ENCODE measurements at places on chromosomes 6 and 20.

- DNase-seq, result no peak
These were observed 27.0 kb upstream of the MLIP start for GRCh38 chr6:54084231-54084630.

DNA sequence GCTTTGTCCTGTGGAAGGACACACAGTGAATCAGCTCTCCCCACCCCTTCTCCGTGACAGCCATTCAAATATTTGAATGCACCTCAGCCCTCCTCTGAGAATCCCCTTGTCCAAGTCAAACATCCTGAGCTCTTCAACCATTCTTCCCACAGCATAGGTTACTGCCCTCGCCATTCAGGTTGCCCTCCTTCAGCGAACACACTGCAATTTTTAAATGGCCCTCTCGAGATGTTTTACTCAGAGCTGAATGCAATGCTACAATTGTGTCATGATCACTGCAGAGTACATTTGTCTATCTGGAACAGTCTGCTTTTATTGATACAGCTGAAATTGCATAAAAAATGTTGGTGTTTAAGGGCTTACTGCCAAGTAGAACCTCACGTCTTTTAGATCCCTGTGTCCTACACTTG lies 48.9 kb downstream of the SLC2A12 start:
- DNase-seq, result no peak

DNA sequence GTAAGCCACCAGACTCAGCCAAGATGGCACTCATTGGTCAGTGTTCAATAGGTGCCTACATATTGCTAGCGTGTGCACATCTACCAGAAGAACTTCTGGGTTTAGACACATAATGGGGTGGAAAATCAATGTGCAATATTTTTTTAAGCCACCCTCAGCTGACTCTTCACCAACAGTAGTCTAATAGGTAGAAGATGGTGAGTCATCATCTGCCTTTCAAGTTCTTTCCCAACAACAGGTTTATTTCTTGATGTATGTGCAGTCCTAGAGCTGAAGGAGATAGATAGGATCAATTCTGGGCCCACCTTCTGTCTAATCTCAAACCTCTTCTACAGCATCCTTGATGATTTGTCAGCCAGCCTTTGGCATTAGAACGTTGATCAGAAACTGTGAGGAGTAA lies 41.3 kb downstream of the IRAK1BP1 start:
- DNase-seq, result no peak

DNA sequence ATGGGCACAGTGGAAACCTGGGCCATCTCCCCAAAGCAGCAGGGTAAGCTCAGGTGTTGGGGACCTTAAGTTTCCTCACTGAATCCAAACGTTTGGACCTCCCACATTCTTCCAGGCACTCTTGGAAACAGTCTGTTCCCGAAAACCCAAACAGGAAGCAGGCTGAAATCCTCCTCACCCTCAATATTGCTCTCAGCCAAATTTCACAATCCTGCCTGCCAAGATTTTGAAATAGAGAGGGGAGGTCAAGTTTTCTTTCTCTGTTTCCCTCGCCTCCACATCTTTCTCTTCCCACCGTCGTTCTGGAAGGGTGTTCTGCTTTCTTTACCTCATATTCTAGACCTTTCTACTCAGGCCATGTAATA lies 392.0 kb upstream of the SASH1 start:
- DNase-seq, result no peak
